ENCODE measurements at places on chromosomes 2 and 18. TPM values are rescaled to one million over a fixed set of nuclear protein-coding genes. Genes with fewer than 3 reads are reported as not detected.

EN1 gene
- not detected for polyA plus RNA-seq

KIF5C gene
- polyA plus RNA-seq = 5.5 TPM

SH2D6 gene
- 1.3 TPM for polyA plus RNA-seq

PDE11A gene
- 9.4 TPM for polyA plus RNA-seq

MEX3C gene
- 79.2 TPM for polyA plus RNA-seq

ZNF519 gene
- 22.9 TPM for polyA plus RNA-seq

PID1 gene
- polyA plus RNA-seq = 5.4 TPM

MOCOS gene
- 1.2 TPM for polyA plus RNA-seq

UGP2 gene
- 127 TPM for polyA plus RNA-seq

FMNL2 gene
- 134 TPM for polyA plus RNA-seq

DHRS9 gene
- polyA plus RNA-seq = 0.68 TPM

POLE4 gene
- 44.1 TPM for polyA plus RNA-seq

EVX2 gene
- polyA plus RNA-seq = not detected
